Neural crest cell (in vitro differentiated cells): ENCODE measurements at places on chromosomes 13 and 19. TPM values are rescaled to one million over a fixed set of nuclear protein-coding genes. Genes with fewer than 3 reads are reported as not detected.

- H3K4me3 ChIP-seq: peak overlapping the region; percentile 95
- H3K36me3 ChIP-seq: no peaks in the 10 kb centered on the region
- peaks cover 37% of the 10 kb centered on the region for H3K4me1 ChIP-seq
- peaks cover 13% of the 10 kb centered on the region for H3K27me3 ChIP-seq
Observed at GRCh38 chr19:18204394-18205199, 755 bp upstream of the RAB3A start.

DNA sequence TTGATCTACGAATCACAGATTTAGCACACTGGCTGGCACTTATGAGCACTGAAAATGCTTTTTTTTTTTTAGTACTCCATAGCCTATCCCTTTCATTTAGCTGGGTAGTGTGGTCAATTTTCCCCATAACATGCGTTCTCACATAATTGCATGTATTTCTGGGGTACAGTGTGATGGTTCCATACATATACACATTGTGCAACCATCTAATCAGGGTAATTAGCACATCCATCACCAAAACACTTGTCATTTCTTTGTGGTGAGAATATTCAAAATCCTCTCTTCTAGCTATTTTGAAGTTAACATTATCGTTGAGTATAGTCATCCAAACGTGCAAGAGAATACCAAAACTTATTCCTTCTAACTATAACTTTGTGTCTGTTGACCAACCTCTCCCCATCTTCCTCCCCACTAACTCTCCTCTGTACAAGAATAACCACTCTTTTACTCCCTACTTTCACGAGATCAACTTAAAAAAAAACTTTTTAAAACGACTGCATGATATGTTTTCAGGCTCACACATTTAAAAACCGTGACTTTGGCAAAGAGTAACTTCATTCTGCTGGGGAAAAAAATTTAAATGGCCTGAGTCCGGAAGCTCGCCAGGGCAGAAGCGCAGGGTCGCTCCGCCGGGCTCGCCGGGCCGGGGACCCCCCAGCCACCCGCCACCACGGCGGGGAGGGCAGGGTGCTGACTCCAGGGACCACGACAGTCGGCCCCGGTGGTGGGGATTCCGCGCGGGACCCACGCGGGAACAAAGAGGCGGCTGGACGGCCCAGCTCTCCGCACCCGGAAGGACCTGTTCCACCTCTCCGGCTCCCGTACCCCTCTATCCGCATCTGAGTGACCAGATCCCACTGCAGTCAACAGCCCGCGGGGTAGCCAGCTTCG, 868 bp upstream of the UBAC2 start:
- no peak for DNase-seq
- H3K36me3 ChIP-seq: no peaks in the 10 kb centered on the region
- H3K4me1 ChIP-seq: peaks cover 33% of the 10 kb centered on the region

The GARIN5B gene
- not detected in 2 replicates for total RNA-seq

- peaks cover 47% of the 10 kb centered on the region for H3K27me3 ChIP-seq
- no peak overlapping the region for H3K27ac ChIP-seq
- peaks cover 22% of the 10 kb centered on the region for H3K4me1 ChIP-seq
- H3K4me3 ChIP-seq: peak overlapping the region; percentile 12
- peaks cover 20% of the 10 kb centered on the region for H3K36me3 ChIP-seq
- DNase-seq: no peak
Observed at GRCh38 chr19:45527731-45528130, 20.5 kb downstream of the VASP start.

DNA sequence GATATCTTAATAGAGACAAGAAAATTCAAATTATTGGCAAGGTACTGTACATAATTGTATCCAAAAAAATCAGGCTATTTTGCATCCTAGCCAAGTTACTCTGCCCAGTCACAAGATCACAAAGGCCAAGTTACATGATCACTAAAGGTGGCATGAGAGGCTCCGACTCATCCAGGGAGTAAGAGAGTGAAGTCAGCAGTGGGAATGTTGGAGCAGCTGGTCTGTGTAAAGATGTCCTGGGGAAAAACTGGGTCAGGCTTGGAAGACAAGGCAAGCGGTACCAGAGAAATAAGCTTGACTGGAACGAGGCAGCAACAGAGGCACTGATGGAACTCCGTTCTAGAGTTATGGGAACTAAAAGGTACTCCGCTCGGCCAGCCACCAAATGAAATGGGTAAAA, 50.2 kb upstream of the PSG2 start:
- H3K27me3 ChIP-seq: no peaks in the 10 kb centered on the region
- no peak overlapping the region for H3K27ac ChIP-seq
- no peaks in the 10 kb centered on the region for H3K4me1 ChIP-seq
- no peak overlapping the region for H3K4me3 ChIP-seq
- no peaks in the 10 kb centered on the region for H3K36me3 ChIP-seq

The PCDH17 gene
- 14.4 and 14.6 TPM in 2 replicates for total RNA-seq

GRCh38 chr13:111912991-111913760, 153.8 kb upstream of the SOX1 start:
- peaks cover 15% of the 10 kb centered on the region for H3K4me1 ChIP-seq
- peak overlapping the region; percentile 12 for H3K4me3 ChIP-seq
- DNase-seq: no peak
- H3K27ac ChIP-seq: peak overlapping the region; percentile 22

DNA sequence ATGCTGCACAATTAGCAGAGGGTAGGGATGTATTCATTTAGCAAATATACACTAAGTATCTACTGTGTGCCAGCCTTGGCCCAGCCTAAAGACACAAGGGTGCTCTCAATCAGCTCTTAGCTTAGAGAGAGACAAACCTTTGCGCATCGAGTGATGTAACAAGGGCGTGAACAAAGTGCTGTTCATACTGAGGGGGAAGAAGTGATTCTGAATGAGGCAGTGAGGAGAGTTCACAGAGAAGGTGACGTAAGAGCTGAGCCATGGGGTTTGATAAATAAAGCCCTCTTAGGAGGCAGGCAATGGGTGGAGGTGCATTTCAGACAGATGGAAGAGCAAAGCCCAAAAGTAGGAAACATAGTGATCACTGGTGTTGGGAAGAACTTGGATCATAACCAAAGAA, 68.5 kb downstream of the FLT1 start:
- H3K27me3 ChIP-seq: peaks cover 3% of the 10 kb centered on the region
- no peak overlapping the region for H3K27ac ChIP-seq
- DNase-seq: no peak
- H3K4me1 ChIP-seq: peaks cover 4% of the 10 kb centered on the region
- H3K36me3 ChIP-seq: no peaks in the 10 kb centered on the region

The ERICH6B gene
- not detected in 2 replicates for total RNA-seq

The C19orf73 gene
- total RNA-seq: 1.0 and 1.3 TPM in 2 replicates

GRCh38 chr13:113915786-113916329, 52.0 kb upstream of the GAS6 start:
- H3K4me1 ChIP-seq: no peaks in the 10 kb centered on the region
- no peak overlapping the region for H3K27ac ChIP-seq
- no peak for DNase-seq

The OR10H4 gene
- total RNA-seq: not detected in 2 replicates

DNA sequence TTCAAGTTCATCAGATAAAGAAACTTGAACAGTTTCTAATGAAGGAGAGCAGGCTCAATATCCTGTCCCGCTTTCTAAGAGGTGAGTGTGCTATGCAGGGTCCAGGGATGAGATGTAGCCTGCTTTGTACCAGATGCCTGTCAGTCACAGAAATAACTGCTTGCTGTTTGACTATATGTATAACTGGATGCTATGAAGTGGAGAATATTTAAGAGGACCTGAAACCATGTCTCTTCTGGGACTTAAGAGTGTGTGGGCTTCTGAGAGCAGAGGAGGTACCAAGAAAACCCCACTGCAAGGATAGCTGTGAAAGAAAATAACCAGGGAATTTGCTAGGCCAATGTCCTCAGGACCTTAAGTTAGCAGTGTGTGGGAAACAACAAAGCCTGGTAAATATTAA, 246.3 kb upstream of the RFC3 start:
- H3K36me3 ChIP-seq: no peaks in the 10 kb centered on the region
- DNase-seq: no peak
- no peaks in the 10 kb centered on the region for H3K4me1 ChIP-seq

The VSTM2B gene
- 0.21 TPM in 1 of 2 replicates, not detected in the other for total RNA-seq

DNA sequence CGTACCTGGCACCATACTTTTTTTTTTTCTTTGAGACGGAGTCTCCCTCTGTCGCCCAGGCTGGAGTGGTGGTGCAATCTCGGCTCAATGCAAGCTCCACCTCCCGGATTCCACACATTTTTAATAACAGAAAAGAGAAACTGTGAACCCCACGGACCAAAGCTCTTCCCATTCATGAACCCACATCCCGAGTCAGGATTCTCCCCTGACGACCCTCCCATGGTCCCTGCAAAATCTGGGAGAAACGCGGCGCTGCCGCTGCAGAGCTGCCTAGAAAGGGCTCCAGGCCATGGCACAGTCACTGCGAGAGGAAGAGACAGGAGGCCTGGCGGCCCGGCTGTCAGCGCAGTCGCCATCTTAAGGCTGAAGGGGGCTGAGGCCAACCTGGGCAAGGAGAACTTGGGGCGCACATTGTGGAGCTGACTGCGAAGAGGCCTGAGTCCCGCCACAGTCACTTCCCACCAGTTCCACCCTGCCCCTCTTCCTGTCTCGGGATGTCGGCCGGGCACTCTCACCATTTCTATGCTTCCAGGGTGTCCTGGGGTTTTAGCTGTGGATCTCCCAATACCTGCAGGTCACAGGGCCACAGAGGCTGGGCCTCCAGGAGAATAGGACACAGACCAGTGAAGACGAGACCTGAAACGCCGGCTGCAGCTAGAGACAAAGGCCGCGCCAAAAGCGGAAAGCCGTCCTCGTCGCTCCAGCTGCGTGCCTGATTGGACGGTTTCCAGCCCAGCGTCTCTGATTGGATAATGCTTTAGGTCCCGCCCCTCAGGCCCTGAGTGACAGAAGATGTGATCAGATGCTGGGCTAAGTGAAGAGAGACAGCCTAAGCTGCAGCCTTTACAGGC, 71.0 kb downstream of the ZNF486 start:
- no peaks in the 10 kb centered on the region for H3K27me3 ChIP-seq
- peaks cover 20% of the 10 kb centered on the region for H3K36me3 ChIP-seq
- peak overlapping the region; percentile 100 for H3K27ac ChIP-seq
- DNase-seq: peak; percentile 73
- H3K4me3 ChIP-seq: peak overlapping the region; percentile 100
